ENCODE measurements at places on chromosomes 3 and 15.

GRCh38 chr3:11019116-11019819 is 26.7 kb downstream of the SLC6A1 start:
- no peak for DNase-seq

GRCh38 chr3:48409291-48410201 is 20.3 kb downstream of the PLXNB1 start:
- peak; percentile 11 for DNase-seq

DNA sequence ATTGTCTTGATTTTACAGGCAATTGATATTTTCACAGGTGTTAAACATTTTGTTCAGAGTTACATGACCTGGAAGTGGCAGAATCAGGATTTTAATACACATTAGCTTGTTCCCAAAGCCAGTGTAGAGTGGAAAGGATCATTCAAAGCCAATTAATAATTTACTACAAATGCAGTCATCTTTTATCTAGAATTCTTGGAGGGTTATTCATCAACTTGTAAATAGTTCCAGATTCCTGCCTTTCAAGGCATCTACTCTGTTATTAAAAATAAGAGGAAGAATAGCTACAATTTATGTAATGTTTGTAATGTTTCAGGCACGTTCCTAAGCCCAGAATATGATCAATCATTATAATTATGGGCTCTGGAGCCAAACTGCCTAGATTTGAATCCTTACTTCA is 358.5 kb downstream of the ZNF385D start:
- DNase-seq: no peak

GRCh38 chr3:35224565-35225295 is 414.6 kb upstream of the ARPP21 start:
- no peak for DNase-seq

GRCh38 chr3:73332558-73332957 is 271.1 kb downstream of the EBLN2 start:
- no peak for DNase-seq

DNA sequence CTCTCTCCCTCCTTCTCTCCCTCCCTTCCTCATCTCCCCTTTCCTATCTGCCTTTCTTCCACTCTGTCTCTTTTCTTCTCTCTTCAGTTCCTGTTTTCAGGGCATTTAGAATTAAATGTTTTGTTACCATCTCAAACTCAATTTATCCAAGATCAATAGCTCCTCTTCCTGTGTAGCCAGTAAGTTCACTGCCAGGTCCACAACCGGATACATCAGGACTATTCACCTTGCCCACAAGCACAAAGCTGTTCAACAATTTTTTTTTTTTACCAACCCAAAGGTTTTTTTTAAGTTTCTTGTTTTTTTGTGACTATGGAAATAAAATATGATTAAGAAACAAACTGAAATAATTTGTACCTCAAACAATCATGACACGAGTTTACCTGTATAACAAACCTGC is 26.1 kb downstream of the FBN1 start:
- no peak for DNase-seq

DNA sequence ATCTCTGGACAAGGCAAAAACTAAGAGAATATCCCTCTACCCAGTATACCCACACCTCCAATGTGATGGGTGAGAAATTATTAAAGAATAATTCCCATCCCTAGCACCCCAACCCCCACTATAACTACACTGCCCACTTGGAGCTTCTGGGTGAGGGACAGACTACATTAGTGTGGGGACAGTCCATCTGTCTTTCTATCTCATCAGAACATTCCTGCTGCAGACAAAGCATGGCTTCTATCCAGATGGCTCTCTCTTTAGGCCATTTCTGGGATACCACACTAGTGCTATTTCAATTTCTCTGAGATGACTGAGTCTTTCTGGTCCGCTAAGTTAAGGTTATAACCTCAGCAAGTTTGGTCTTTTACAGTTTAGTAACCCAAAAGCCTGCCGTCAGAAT is 6.6 kb downstream of the CSNK1G1 start:
- DNase-seq: no peak

GRCh38 chr3:97009427-97010019 is 195.1 kb downstream of the EPHA6 start:
- DNase-seq: no peak

GRCh38 chr15:66679061-66679656 is 22.9 kb upstream of the SMAD6 start:
- no peak for DNase-seq

DNA sequence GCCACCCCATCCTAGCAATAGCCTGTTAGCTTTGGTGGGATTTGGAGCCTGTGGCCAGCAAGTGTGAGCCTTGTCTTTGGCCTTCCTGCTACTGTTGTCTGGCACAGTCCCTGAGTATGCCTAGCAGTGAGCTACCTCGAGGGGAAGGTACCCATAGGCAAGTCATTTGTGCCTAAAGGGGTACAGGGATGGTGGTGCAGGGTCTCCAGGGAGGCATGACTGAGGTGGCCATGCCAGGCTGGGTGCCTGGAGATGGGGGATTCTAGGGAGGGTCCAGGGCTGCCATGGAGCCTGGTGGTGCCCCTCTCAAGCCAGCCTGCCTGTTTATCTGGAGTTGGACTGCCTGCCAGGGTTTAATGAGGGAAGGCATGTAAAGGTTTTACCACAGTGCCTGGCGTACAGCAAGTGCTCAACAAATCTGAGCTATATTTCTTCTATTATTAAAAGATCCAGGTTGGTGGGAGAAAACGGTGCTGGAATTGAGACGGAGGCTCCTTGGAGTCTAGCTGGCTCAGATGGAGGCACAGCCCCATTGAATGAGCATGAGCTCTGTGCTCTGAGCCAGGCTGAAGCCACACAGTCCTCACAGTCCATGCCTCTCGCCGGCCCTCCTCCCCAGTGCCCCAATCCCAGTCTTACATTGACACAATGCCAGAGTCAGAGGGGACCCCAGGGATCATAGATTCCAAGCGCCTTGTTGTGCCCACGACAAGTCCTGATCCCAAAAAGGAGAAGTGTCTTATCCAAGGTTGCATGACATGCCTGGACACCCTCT is 76.2 kb downstream of the CORO2B start:
- no peak for DNase-seq

DNA sequence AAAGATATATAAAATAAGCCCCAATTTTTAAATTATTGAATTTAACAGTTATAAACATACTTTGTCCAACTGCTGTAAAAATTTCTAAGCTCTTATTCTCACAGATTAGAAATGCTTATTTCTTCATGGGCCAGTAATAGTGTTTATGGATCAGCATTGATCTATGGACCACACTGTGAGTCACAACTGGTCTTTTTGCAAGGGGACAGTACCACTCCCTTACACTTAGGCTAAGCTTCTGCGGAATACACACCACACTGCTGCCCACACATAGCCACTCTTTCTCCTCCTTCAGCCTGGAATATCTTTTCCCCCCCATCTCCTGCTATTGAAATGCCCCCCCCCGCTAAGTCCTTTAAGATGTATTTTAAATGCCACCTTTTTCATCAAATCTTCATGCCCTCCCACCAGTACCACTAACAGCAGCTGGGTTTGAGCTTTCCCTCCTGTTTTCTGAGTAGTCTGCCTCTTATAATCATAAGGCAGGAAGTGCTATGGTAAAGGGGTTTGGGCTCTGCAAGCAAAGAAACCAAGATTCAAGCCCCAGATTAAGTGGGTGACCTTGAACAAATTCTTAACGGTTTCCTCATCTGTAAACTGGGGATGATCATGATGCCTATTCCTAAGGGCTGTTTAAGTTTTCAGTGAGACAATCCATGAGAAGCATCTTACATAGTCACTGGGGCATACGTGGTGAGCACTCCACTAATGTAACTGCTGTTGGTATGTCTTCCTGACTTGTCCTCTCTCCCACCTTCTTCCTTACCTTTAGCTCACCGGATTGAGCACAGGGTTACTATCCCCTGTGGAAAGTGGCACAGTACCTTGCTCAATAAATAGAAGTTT is 69.2 kb downstream of the DCUN1D1 start:
- DNase-seq: no peak

DNA sequence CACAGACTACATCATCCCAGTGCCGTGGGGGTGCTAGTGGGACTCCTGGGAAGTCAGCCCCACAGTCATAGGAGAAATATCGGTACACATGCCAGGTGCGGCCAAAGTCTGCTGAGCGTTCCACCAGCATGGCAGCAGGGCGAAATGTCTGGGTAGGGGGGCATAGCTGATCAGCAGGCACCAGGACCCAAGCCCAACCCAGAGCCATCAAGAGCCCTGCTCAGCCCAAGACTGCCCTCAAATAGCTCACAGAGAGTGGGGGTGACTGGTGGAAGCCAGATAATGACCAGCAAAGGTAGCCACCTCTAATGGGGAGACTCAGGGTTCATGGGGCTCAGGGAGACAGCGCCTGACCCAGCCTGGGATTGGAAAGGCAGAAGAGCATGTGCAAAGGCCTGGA is 1.3 kb downstream of the LAMB2 start:
- DNase-seq: no peak

- DNase-seq: no peak
These were observed 18.9 kb upstream of the COPG1 start for GRCh38 chr3:129230311-129231019.

- no peak for DNase-seq
These were observed 165.3 kb downstream of the SHQ1 start for GRCh38 chr3:72682936-72683452.

DNA sequence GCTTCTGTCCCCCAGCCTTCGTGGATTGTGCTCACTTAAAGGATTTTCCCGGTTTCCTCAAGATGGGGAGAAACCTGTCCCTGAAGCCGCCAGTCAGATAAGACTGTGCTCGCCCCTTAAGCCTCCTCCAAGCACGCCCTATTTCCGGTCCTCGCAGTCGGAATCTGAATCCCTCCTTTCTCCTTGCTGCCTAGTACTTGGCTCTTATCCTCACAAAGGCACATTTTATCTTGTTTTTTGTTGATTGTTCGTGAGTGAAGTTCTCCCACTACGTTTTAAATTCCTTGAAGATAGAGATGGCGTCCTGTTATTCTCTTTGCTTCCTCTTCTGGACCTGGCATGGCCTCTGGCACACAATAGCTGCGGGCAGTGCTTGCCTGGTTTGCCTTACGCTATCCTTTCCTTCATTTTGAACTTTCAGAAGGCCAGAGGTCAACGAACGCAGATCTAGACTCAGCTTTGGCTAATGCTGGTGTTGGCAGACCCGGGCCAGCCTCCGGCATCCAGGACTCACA is 1.7 kb downstream of the CLDN11 start:
- DNase-seq: no peak

GRCh38 chr3:58580826-58581327 is 3.7 kb upstream of the FAM107A start:
- no peak for DNase-seq

GRCh38 chr3:126777366-126777765 is 73.3 kb downstream of the CHCHD6 start:
- DNase-seq: no peak

GRCh38 chr3:39296197-39297077 is 16.6 kb upstream of the CX3CR1 start:
- no peak for DNase-seq

DNA sequence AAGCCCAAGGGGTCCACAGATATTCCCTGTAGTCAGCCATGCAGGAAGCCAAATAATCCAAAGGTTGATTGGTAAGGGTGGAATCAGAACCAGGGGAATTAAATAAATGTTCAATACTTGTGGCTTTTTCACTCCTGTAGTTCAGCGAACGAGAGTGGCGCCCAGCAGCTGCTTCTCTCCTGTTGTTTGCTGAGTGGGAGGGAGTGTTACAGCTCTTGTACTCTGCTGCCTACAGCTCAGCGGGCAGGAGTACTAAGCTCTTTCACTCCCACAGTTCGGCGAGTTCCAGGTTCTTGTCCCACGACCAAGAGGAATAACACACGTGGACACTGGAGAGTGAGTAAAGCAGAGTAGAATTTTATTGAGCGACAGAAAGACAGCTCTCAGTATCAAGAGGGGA is 105.9 kb downstream of the MOBP start:
- no peak for DNase-seq

GRCh38 chr15:38992506-38992905 is 427.9 kb upstream of the RASGRP1 start:
- DNase-seq: no peak

DNA sequence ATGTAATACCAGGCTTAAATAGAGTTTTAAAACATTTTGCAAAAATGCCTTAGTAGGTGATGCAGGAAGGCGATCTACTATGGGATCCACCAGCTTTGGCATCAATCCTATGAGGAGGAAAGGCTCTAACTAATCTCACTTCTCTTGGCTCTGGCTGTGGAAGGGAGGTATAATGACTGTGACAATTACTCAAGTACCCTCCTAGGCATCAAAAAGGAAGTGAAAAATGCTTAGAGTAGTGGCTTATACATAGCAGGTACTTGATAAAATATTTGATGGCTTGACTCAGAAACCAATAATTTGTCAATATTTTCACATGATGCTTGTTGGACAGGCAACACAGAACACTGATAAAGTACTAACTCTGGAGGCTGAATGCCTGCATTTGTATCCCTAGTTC is 34.1 kb upstream of the SERPINI2 start:
- no peak for DNase-seq

- no peak for DNase-seq
These were observed 6.4 kb upstream of the NFKBIZ start for GRCh38 chr3:101842935-101843330.

- no peak for DNase-seq
These were observed 192.7 kb downstream of the MBNL1 start for GRCh38 chr3:152461460-152461859.

DNA sequence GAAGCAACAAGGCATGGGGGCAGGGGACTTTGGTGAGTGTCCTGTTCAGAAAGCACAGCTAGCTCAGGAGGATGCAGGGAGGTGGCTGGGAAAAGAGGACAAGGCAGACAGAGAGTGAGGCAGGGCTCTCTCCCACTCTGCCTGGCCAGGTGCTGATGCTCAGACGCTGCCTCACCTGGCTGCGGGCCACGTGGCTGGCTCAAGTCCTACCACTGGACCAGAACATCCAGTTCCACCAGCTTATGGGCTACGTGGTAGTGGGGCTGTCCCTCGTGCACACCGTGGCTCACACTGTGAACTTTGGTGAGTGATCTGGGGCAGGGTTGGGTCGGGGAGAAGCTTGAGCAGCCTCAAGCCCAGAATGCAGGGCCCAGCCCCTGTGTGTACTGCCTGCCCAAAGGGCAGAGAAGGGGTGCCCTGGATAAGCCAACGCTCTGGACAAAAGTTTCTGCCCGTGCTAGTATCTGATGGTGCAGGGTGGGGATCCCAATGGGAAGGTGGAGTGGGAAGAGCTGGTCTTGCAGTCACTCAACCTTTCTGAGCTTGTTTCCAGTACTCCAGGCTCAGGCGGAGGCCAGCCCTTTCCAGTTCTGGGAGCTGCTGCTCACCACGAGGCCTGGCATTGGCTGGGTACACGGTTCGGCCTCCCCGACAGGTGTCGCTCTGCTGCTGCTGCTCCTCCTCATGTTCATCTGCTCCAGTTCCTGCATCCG is 20.9 kb downstream of the NOX5 start:
- no peak for DNase-seq

GRCh38 chr3:77489216-77489615 is 449.3 kb downstream of the ROBO2 start:
- no peak for DNase-seq

DNA sequence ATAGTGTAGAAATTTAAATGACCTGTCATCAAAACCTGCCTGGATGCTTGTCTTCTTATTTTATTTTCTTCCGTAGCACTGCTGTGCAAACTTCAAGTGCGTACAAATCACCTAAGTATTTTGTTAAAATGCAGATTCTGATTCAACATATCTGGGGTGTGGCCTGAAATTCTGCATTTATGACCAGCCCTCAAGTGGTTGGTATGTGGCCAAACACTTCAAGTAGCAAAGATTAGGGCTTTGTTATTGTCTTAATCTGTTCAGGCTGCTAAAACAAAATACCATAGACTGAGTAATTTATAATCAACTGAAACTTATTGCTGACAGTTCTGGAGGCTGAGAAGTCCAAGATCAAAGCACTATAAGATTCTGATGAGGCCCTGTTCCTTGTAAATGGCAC is 97.6 kb upstream of the LRRC3B start:
- no peak for DNase-seq

Measured in left ventricle myocardium inferior (tissue), 1 donor.